Activated T-helper 1 cell treated with anti-CD3 and anti-CD28 coated beads, Interleukin-2, amount 50 U/mL, for 16 hours (primary cell): ENCODE measurements at places on chromosomes 2 and 18.

DNA sequence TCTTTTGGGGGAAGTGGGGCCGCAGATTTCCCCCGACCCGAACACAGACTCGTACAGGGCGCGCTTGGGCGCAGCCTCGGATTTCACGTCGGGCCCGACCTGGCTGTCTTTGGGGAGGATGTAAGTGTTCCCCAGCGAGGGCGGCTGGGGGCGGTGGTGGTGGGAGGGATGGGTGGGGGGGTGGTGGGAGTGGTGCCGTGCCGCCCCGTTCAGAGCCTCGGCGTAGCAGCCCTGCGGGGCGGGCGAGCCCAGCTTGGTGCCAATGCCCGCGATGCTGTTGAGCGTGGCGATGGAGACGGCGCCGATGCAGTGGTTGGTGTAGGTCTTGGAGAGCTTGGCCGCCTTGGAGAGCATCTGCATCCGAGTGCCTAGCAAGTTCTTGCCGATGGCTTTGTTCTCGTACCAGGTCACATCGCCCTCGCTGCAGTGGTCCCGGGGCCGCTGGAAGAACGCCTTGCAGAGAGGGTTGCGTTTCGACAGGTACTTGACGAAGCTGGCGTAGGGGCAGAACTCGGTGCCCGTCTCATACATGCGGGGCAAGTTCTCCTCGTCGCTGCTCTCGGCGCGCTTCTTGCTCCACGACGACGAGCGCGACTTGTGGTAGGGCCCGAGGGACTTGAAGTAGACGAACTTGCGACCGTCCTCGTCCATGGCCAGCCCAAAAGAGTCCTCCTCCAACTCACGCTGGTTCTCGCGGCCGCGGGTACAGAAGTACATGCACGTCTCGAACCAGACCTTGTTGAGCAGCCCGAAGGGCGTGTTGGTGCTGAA, 1.3 kb downstream of the KCTD1 start:
- no peak for DNase-seq

GRCh38 chr18:10343778-10344177, 110.7 kb upstream of the APCDD1 start:
- no peak for DNase-seq

DNA sequence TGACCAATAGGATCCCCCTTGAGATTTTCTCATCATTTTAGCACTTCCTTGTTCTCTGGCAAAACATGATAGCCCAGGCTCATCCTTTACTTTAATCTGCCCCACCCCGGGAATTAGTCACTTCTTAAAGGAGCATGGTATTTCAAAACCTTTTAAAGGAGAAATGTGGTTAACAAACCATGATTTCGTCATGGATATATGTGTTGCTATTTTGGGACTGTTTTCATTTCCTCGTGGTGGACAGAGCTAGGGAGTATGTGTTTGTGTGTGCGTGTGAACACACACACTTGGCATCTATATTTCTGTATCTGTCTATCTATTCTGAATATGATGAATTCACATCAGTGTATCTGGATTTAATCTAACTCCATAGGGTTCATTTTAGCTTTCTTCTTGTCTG, 128.1 kb downstream of the BIRC6 start:
- no peak for DNase-seq

- DNase-seq: no peak
Observed at GRCh38 chr2:106534471-106534870, 47.3 kb downstream of the CD8B2 start.

DNA sequence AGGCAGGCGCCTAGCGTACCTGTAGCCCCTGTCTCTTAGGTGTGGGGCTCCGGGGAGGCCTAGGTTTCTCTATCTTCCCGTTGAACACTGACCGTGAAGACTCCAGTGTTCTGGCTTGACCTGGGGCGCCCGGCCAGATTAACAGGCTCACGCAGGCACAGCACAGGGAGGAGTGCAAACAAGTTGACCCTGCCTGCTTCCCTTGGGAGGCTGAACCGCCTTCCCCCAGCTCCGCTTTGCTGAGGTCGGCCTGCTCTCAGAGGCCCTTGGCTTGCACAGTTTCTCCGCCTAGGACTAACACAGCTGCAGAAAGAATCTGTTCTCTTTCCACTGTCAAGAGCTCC, 567 bp downstream of the PCYOX1 start:
- no peak for DNase-seq

DNA sequence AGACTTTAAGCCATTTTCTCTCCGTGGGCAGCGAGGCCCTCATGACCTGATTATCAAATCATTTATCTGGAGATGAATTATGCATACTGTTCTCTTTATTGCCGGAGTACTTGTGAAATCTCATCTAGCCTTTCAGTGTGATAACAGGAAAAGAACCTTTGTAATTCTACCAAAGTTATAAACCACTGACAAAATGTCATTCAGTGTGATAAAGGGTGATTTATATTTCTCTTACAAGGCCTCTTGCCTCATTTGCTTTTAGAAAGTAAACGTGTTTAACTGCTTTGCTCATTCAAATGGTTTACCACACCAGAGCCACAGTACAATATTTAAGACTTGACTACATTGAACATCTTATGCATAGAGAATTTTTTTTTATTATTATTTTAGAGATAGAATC, 13.8 kb downstream of the MTCL1 start:
- DNase-seq: no peak

DNA sequence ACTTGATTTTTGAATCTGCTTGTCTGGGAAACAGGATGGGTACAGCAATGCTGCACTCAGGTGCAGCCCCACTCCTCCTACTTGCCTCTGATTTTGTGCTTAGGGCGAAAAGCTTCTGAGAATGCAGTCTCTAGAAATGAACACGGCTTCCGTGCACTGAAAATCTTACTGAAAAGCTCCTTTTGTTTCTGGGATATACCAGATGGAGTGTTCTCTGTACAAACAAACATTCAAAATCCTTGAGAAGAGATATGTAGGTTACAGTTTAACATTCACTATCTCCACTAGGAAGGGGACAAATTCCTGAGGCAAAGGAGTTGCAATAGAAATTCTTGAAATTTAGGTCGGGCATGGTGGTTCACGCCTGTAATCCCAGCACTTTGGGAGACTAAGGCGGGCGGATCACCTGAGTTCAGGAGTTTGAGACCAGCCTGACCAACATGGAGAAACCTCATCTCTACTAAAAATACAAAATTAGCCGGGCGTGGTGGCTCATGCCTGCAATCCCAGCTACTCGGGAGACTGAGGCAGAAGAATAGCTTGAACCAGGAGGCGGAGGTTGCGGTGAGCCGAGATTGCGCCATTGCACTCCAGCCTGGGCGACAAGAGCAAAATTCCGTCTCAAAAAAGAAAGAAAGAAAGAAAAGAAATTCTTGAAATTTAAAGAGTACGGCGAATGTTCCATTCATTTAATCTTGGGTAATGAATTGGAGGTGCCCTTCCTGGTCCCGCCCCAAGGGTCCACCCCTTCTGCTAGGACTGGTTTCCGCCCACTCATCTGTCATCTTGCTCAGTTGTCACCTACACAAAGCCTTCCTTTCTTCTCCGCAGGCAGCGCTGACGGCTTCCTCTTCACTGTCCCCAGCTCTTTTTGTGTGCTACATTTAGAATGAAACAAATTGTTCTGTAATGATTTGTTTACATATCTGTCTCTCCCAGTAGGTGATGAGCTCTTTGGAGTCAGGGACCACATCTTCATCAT, 92.4 kb downstream of the SOCS6 start:
- no peak for DNase-seq

DNA sequence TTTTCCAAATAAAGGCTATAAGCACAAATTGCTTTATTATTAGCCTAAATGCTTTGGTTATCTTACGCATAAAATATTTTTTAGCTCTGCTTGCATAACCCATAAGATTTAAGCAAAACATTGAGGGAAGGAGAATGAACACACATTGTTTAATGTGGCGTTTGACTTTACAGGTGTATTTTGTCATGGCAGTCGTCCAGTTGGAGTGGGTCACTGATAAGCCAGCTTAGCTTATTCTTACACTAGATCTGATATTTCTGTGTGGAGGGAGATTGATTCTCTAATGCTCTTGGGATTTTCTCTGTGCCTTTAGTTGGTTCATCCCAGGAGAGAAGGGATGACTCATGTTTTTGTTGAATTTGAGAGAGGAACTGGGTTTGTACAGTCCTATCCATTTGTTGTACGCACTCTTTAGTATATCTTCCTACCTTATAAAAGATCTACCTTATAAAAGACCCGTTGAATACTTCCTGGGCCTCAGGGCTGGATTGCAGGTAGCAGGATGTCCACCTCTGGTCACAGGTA, 47.5 kb upstream of the ACYP2 start:
- no peak for DNase-seq

DNA sequence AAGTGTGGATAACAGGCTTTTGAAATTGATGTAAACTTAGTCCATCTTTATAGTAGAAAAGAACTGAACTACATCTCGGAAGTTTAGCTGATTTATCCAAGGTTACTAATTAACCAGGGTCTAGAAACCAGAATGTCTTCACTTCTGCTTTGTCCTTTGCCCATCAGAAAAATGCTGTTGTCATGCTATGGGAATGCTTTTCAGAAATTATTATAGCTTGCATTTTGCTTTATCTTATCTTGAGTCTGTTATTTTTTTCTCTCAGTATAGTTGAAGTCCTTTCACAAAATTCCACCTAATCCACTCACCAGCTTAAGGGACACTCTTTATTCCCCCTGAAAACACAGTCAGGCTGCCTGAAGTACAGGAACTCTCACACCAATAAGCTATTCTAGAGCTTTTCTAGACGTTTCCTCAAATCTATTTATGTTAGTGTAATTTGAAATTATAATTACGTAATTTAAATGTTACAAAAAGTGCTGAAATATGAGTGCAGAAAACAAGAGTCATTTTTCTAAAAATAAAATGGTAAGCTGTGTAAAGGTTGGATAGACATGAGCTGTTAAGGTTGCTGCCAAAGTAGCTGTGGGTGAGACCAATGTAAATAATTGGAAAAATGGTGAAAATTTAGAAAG, 456.3 kb downstream of the TGIF1 start:
- no peak for DNase-seq

- peak; percentile 32 for DNase-seq
Observed at GRCh38 chr2:218406949-218407618, 7.4 kb downstream of the CTDSP1 start.

GRCh38 chr2:39437522-39438296, 624 bp upstream of the MAP4K3 start:
- DNase-seq: no peak

- no peak for DNase-seq
Observed at GRCh38 chr2:225824748-225825449, 425.4 kb downstream of the NYAP2 start.

DNA sequence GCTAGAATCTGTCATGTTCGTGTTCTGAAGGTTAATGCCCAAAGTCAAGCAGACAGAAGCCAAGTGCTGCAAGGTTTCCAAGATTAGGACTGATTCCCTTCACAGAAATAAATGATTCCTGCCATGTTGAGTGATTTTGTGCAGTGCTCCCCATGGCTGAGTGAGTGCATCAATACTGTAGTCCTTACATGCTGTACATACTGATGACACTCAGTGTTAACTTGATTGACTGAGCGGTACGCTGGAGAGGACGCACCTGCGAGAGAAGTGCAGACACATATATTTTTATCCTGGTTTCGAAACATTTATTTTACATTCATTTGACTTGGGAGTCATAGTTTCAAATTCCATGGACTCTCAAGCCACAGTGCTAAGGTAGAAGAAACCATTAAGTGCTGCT, 92.0 kb downstream of the ASXL3 start:
- DNase-seq: no peak

DNA sequence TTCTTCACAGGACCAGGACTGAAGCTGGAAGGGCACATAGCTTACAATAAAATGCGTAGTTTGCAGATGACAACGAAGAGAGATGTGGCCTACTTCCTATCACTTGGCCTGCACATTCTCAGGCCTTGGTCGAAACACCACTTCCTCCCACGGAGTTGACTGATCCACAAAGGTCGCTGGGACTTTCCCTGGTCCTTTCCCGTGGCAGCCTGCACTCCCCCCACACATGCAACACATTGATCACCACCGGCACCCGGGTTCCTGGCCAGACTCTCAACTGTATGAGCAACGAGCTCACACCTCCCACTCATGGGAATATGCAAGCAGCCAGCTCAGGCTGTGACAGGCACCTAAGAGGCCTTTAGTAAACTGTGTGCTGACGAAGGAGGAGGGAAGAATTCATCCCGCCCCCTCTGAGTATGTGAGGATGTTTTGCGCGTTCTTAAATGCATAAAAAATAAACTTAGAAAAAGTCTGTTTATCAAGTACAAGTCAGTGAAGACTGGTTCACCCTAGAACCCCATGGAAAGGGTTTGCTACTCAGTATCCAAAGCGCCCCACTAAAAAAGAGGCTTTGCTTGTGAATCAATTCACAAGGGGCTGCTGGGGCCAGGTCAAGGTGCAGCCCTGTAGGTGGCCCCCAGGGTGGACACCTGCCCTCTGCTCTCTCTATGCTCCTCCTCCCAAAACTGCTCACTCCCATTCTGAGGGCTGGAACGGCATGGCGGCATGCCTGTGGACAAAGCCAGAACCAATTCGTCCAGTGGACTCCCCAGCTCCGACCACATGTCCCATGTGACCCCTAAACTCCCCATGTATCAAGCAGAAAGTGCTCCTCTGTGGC, 154.3 kb downstream of the EIPR1 start:
- DNase-seq: peak; percentile 34

- no peak for DNase-seq
Observed at GRCh38 chr2:189559579-189560272, 20.9 kb downstream of the SLC40A1 start.

DNA sequence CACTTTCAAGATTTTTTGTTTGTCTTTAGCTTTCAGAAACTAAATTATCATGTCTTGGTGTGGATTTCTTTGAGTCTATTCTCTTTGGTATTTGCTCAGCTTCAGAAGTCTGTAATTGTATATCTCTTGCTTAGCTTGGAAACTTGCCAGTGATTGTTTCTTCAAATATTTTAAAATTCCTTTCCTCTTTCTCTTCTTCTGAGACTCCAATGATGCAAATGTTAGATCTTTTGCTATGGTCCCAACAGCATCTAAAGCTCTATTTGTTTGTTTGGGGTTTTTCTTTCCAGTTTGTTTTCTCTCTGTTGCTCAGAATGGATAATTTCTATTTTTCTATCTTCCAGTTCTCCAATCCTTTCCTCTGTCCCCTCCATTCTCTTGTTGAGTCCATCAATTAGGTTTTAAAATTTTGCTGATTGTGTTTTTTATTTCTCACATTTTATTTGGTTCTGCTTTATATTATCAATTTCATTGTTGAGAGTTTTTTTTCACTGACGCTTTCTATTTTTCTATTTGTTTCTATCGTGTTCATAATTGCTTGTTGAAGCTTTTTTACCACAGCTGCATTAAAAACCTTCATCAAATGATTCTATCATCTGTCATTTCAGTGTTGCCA, 81.5 kb upstream of the DAPL1 start:
- DNase-seq: no peak
